ENCODE measurements at places on chromosomes 11 and 22. TPM values are rescaled to one million over a fixed set of nuclear protein-coding genes. Genes with fewer than 3 reads are reported as not detected.

UPK3A gene
- total RNA-seq, result not detected

C11orf65 gene
- 2.1 TPM for total RNA-seq

TUB gene
- total RNA-seq, result 9.3 TPM

DNA sequence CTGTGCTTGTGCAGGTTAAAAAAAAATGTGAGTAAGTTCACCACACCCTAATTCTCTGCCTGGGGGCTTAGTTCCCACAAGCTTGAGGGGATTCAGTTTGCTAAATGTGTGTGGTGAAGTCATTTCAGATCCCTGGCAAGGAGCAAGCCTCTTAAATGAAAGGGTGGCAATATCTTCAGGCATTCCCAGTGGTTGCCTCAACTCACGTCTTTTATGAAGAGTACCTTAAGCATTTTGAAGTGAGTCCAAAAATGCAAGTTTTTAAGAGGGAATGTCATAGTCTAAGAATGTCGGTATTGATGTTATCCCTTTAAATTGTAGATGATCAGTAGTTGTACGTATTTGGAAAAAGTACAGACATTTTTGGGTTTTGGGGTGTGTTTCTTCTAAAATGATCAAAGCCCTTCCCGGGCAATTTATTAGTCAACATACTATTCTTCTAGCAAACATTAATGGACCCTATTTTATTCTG is 4.9 kb downstream of the TCP11L1 start:
- H3K27me3 ChIP-seq, result no peaks in the 10 kb centered on the region
- no peak overlapping the region for H3K27ac ChIP-seq
- H3K4me3 ChIP-seq, result no peak overlapping the region
- peaks cover 14% of the 10 kb centered on the region for H3K36me3 ChIP-seq

DNA sequence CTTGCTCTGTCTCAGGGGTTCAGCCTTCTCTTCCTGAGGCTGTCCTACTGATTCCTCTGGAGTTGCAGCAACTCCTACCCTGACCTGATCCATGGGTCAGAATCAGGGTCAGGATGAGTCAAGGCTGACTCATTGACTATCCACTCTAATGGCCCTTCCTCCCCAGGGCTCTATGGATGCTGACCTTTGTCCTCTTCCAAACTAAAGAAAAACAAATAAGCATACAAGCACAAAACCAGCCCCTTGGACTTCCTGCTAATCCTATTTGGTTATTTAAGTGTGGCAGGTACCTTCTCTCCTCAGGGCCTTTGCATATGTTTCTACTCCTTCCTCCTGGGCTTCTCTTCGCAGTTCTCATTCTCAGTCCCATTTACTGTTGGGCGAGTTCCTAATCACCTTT is 204.5 kb upstream of the NAV2 start:
- no peaks in the 10 kb centered on the region for H3K27me3 ChIP-seq
- DNase-seq, result no peak
- H3K4me3 ChIP-seq, result no peak overlapping the region
- H3K27ac ChIP-seq, result no peak overlapping the region

DNA sequence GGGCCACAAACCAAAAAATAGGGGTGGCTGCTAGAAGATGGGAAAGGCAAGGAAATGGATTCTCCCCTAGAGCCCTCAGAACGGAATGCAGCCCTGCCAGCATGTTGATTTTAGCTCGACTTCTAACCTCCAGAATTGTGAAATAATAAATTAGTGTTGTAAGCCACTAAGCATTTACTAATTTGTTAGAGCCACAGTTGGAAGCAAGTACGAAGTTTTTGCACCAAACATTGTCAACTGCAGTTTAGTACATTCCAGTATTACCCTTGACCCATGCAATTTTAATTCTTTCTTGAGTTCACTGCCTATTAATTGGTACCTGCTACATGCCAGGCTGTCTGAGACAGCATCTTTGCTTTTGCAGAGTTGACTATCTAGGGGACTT is 32.2 kb downstream of the PARVA start:
- no peak overlapping the region for H3K4me3 ChIP-seq
- H3K36me3 ChIP-seq, result no peaks in the 10 kb centered on the region
- no peaks in the 10 kb centered on the region for H3K4me1 ChIP-seq
- no peaks in the 10 kb centered on the region for H3K27me3 ChIP-seq

DNA sequence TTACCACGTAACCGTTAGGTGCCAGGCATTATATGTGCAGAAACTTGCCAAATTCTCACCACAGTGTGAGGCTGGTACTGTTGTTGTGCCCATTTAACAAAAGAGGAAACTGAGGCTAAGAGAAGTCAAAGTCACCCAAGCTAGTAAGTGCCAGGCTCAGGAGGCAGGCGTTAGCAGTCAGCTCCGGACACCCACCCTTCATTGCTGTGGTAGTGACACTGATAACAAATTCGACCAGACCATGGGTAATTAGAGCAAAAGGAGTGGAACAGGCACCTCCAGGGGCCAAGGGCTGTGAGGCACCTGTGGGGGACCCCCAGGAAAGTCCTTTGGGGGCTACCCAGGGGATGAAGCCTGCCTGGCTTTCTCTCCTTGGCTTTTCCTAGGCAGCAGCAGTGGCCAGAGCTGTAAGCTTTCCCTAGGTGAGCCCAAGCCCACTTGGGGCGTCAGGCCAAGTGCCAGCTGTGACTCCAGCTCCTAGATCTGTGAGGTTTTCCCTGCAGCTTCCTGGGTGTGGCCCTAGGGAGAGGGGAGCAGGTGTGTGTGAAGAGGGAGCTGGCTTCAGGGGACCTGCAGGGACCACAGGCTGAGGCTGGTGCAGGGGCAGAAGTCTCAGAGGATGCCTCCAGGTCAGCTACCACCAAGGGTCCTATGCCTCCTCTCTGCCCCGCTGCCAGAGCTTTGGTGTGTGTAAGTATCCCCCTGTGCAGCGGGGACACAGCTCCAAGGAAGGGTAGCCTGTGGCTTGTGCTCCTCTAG is 19.7 kb upstream of the ALX4 start:
- H3K27me3 ChIP-seq, result peaks cover 47% of the 10 kb centered on the region
- no peaks in the 10 kb centered on the region for H3K36me3 ChIP-seq
- DNase-seq, result no peak

GRCh38 chr11:106172386-106172991 is 95.0 kb downstream of the AASDHPPT start:
- DNase-seq, result no peak
- H3K36me3 ChIP-seq, result no peaks in the 10 kb centered on the region
- H3K4me3 ChIP-seq, result no peak overlapping the region
- no peaks in the 10 kb centered on the region for H3K4me1 ChIP-seq
- H3K27me3 ChIP-seq, result no peaks in the 10 kb centered on the region
